AML-193 (cell line): ENCODE measurements at places on chromosomes 4 and X.

DNA sequence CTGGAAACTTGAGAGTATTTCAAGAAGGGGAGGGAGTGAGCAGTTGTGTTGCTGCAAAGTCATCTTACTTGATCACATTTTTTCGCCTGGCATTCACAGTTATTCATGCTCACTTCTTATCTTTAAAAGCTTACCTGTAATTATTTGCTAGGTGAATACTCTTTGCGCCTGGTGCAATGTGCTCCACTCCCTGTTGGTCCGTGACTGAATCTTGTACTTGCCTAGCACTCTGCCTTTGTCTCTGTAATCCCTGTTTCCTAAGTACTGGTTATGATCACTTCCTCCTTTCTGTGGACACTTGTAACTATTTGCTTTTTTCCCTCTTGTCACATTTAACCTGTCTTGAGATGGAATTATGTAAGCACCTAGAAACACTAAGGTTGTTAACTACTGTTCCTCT lies 5.8 kb downstream of the BMP2K start:
- DNase-seq, result peak; percentile 44

DNA sequence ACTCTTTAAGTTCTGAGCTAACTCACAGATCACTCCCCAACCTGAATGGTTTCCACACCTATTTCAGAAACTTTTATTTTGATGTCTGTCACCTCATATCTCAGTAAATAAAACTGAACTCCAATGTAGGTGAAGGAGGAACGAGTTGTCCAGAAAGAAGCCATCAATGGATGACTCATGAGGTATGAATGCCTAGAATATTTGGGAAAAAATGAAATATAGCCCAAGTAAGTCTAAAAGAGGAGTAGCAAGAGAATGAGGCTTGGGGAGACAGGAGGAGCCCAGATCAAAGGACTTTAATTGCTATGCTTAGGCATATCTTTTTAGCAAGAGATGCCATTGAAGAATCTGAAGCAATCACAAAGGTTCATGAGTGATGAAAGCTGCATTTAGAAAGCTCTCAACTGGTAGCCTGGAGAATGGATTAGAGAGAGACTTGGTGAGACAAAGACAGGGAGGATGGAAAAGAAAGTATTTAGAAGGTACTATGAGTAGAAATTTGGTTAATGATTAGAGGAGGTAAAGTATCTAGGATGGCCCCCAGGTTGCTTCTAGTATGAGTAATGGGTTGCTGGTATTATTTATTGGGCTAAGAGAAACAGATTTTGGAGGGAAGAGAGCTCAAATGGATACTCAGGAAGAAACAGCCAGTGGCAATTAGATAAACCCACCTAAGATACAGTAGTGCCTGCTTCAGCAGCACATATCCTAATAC lies 39.4 kb downstream of the NOCT start:
- no peak for DNase-seq

GRCh38 chr4:101835121-101835904 lies 44.8 kb downstream of the BANK1 start:
- peak; percentile 70 for DNase-seq

DNA sequence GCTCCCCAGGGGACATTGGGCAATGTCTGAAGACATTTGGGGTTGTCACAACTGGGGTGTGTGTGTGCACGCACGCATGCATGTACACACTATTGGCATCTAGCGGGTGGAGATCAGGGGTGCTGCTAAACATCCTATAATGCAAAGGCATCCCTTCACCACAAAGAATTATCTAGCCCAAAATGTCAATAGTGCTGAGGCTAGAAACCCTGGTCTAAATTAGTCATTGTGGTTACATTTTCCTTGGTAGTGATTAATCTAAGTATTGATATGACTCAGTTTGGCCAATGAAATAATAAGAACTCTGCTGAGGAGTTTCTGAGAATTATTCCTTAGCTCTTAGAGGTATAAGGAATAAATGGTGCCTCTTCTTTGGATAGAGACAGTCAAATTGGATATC lies 200.2 kb downstream of the CLCN4 start:
- DNase-seq, result no peak
